Smooth muscle cell of trachea (primary cell): ENCODE measurements at places on chromosomes 5 and 9. TPM values are rescaled to one million over a fixed set of nuclear protein-coding genes. Genes with fewer than 3 reads are reported as not detected.

Gene CDC20B
- total RNA-seq: under 0.01 TPM in 1 of 2 replicates, not detected in the other

Gene SAPCD2
- 1.5 and 8.0 TPM in 2 replicates for total RNA-seq

Gene NANS
- total RNA-seq: 63.3 and 112 TPM in 2 replicates

Gene PPWD1
- 35.9 and 59.1 TPM in 2 replicates for total RNA-seq

Gene SLC6A3
- total RNA-seq: under 0.01 TPM in 1 of 2 replicates, not detected in the other

Gene FOXD4
- total RNA-seq: 0.17 TPM in 1 of 2 replicates, not detected in the other

Gene RGP1
- total RNA-seq: 13.4 and 17.2 TPM in 2 replicates

Gene SGCD
- total RNA-seq: 12.2 and 22.0 TPM in 2 replicates

Gene ACTL7A
- total RNA-seq: not detected in 2 replicates

Gene IFNA13
- total RNA-seq: not detected in 2 replicates

Gene TNFSF8
- not detected in 2 replicates for total RNA-seq

Gene TMEM174
- not detected in 2 replicates for total RNA-seq

Gene FOXI1
- not detected in 2 replicates for total RNA-seq

Gene FBP1
- not detected in 2 replicates for total RNA-seq

Gene STPG3
- total RNA-seq: 0.66 TPM in 1 of 2 replicates, not detected in the other

Gene SPAG8
- total RNA-seq: 0.99 and 1.5 TPM in 2 replicates

Gene CCDC183
- 0.15 and 0.33 TPM in 2 replicates for total RNA-seq

Gene FGF1
- total RNA-seq: 2.6 and 5.1 TPM in 2 replicates

Gene PRDM9
- total RNA-seq: not detected in 2 replicates

Gene SPATA31C1
- total RNA-seq: not detected in 2 replicates

Gene BAAT
- not detected in 2 replicates for total RNA-seq

Gene ZNF483
- total RNA-seq: 1.8 and 2.8 TPM in 2 replicates

Gene REEP2
- total RNA-seq: 8.4 and 25.1 TPM in 2 replicates

Gene CCNJL
- total RNA-seq: 0.15 and 0.17 TPM in 2 replicates

Gene PCDHGA11
- total RNA-seq: 23.0 and 26.9 TPM in 2 replicates

Gene PCDHB4
- total RNA-seq: 0.15 and 0.17 TPM in 2 replicates

Gene RANBP17
- total RNA-seq: 0.83 and 6.8 TPM in 2 replicates

Gene RAD23B
- 117 and 141 TPM in 2 replicates for total RNA-seq

Gene SPATA31C2
- total RNA-seq: not detected in 2 replicates

Gene SLC25A2
- total RNA-seq: 0.50 and 1.0 TPM in 2 replicates

Gene TLR4
- total RNA-seq: 1.9 and 6.0 TPM in 2 replicates

Gene TXNDC8
- 1.9 TPM in 1 of 2 replicates, not detected in the other for total RNA-seq

Gene C5orf52
- not detected in 2 replicates for total RNA-seq

Gene SLC36A2
- total RNA-seq: not detected in 2 replicates

Gene ARSI
- 12.1 and 18.9 TPM in 2 replicates for total RNA-seq

Gene ARHGEF28
- total RNA-seq: 19.0 and 32.6 TPM in 2 replicates
